ENCODE measurements at places on chromosomes 7 and 10. TPM values are rescaled to one million over a fixed set of nuclear protein-coding genes. Genes with fewer than 3 reads are reported as not detected.

FXYD4 gene
- polyA plus RNA-seq: not detected

MCM10 gene
- 0.75 TPM for polyA plus RNA-seq

COBL gene
- polyA plus RNA-seq: 4.4 TPM

SPACDR gene
- polyA plus RNA-seq: 0.37 TPM

CHCHD3 gene
- 59.2 TPM for polyA plus RNA-seq

SRI gene
- 123 TPM for polyA plus RNA-seq

ANKRD22 gene
- 5.2 TPM for polyA plus RNA-seq

GTF2IRD2 gene
- polyA plus RNA-seq: 8.2 TPM

CRHR2 gene
- polyA plus RNA-seq: not detected

TMEM273 gene
- polyA plus RNA-seq: not detected

HNRNPH3 gene
- 45.7 TPM for polyA plus RNA-seq

CCDC201 gene
- polyA plus RNA-seq: not detected
